ENCODE measurements at places on chromosomes 4 and X.

GRCh38 chr4:138977524-138977923, 38.1 kb upstream of the NOCT start:
- DNase-seq = no peak

- no peak for DNase-seq
Measured at GRCh38 chrX:97398030-97398551, 514.4 kb downstream of the RPA4 start.

GRCh38 chr4:2448589-2448988, 20.3 kb upstream of the RNF4 start:
- DNase-seq = no peak

- no peak for DNase-seq
Measured at GRCh38 chrX:41923978-41924683, 777 bp upstream of the CASK start.

DNA sequence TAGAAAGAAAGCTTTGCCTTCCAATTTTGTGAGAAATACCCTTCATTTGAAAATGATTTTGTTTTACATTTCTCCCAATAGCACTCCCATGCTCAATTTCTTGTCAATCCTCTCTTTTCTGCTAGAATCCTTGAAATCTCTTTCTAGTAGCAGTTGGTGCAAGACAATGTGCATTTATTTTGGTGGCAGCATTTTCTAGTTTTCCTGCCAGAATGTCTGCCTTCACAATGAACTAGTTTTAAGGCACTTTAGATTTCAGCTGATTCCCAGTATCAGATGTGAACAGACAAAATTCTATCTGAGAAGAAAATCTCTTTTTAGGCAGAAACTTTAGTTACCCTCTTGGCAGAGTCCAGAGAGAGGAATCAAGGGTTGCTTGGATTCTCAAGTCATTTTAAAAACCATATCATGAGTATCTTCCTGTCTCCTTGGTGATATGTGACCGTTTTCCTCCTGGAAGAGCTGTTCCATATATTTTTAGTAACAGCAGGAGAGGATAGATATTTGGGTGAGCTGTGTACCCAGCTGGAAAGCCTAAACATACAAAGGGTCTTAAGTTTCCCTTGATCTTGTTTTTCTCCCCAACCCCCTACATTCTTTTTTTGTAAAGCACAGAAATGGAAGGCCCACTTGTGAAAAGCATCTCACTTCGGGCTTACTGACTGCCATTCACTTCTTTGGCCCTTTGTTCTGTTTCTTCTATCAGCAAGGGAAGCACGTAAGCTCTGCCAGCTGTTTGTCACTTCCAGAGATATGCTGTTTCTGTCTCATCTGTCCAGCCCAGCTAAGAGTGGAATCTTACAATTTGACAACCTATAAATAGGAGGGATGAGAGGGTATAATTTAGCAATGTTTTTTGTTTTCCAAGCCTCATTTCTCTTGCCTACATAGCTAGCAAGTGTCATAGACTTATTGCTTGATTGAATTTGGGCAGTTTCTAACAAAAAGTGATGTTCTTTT, 38.7 kb downstream of the TSPAN7 start:
- DNase-seq = no peak

DNA sequence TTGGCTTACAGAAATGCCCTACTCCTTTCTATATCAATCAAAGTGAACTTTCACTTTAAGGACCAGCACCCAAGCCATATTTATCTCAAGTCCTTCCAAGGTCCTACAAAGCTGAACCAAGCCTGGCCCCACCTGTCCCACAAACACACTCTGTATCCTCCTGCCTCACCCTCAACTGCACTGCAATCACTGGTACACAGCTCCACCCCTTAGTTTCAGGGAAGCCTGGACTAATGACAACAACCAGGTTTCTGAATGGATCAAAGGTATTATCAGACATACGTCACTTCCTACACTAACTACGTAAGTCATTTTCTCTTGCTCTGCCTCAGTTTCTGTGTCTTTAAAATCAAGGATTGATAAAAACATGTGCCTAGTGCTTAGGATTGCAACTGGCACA, 205.6 kb upstream of the HS3ST1 start:
- DNase-seq = no peak

DNA sequence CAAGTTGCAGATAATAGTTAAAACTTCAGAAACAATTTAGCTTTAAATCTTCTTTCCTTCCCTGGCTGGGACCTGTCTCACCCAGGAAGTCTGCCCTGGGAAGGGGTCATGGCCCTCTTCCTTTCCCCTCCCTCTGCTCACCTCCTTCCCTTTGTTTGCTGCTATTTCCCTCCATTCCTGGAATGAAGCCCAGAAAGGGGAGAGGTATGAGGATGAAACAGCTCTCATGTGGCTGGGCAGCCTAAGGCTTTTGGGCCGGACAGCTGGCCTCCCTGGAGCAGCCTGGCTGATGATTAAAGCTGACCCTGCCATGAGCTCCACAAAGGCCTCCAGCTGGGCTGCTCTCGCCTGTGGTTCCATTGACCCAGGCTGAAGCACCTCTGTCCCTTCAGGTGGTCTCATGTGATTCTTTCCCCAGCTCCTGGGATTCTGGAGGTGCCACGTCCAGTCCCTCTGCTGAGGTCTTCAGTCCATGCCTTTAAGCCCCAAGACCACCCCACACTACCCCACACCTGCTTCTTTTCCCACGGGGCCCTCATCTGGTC, 202.1 kb downstream of the PTTG2 start:
- DNase-seq = peak; percentile 54

DNA sequence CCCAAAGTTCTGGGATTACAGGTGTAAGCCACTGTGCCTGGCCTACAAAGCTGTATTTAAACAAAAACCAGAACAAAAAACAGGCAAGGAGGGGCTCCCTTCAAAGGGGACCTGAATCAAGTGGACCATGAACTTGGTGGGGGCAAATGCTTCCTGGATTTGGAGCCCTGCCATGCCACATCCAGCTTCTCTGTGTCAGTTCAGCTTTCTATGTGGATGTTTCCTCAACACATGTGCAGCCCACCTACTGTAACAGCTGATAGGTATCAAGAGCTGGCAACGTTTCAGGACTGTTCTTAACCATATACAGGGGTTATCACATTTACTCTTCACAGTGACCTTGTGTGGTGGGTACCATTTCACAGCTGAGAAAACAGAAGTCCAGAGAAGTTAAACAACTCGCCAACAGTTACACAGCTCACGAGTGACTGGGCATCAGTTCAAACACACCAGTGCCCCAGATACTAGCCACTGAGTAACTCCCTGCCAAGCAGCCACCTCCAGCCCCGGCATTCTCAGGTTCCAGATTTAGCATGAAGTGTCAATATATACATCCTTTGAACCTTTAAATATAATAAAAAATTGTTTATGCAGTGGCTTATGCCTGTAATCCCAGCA, 7.5 kb downstream of the GPR143 start:
- no peak for DNase-seq

DNA sequence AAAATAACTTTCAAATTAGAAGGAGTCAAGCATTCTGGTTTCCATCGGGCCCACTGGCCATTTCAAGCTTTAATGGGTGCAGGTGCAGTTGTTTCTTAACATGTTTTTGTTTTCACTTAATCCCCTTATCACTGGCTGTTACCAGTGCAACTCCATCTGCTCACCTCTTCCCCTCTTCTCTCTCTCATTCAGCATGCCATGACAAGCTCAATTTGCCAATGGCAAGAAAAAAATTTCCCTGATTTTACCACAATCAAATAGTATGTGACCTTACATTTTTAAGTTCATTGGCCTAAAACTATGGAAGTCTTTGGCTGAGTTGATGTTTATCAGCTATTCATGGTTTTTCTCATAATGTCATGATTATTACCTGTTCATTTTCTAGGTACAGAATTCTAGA, 299.1 kb upstream of the BMP3 start:
- no peak for DNase-seq

- no peak for DNase-seq
Measured at GRCh38 chr4:110848787-110849186, 225.9 kb upstream of the PITX2 start.

DNA sequence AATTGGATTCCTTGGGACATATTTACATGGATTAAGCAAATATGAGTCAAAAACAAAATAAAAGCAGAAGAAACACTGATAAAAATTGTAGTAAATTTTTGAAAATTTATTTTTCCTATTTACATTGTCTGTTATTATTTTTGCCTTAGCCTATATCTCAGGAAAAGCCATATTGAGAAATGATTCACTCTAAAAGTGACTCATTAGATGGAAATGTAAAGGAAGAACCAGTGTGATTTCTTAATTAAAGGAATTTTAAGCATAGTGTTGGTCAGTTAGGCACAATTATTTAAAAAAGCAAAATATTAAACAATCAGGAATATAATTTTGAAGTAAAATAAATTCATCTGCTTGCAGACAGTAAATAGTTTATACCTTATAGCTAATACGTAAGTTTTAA, 167.4 kb upstream of the NAP1L5 start:
- no peak for DNase-seq

DNA sequence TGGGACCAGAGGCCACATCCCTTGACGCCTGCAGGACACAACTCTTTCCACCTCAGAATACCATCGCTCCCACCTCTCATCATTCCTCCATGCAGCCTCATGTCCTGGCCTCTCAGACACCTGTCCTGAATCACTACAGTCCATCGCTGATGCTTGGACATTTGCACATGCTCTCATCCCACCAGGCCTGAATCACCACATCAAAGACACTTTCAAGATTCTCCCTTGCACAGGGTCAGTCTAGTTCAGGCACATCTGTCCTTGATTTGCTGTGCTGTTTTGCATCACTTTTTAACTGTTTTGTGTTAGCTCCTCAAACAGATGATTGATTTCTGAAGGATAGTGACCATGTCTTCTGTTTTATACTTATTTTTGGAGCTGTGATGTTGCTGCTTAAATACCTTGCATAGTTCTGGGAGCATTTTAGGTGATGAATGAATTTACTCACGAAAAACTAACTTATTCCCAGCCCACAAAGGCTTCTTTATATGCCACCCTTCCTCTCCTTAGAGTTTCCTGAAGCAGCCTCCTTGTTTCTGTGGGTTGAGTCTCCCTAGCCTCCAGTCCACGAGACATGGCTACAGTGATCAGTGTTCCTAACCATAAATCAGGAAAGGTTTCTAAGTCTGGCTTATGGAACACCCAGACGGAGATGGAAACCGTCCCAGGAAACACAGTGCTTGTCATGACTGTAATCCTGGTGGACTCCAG, 2.6 kb downstream of the FAM114A1 start:
- no peak for DNase-seq

DNA sequence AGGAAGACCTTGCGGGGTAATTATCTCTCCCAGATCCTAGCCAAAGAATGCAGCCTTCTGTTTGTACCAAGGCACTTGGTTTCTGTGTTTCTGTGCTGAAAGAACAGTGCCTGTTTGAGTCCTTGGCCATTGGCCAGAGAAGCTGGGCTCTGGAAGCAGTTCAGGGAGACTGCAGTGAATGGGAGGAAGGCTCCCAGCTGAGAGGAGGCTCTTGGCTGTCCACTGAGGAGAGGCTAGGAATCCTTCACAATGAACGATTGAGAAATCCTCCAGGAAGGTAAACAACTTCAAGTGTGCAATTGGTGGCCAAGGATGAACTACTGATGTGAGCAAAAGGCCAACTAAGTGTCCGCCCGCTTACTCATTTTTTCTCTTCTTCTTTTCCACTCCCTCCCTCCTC, 61.3 kb downstream of the HS3ST1 start:
- no peak for DNase-seq

DNA sequence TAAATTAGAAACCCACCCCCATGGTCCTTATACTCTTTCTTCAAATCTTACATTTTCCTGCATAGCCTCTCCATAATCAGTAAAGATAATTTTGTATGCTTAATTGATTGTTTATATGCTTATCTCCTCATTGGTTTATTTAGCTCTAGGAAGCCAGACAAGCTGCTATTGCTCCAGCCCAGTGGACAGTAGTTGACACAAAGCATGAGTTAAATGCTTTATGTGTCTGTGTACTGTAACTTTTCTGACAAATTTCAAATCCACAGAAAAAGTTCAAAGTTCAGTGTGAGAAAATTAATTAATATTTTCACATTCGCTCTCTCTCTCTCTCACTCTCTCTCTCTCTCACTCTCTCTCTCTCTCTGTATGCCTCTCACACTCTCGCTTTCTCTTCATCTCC, 181.7 kb downstream of the GABRB1 start:
- no peak for DNase-seq

- no peak for DNase-seq
Measured at GRCh38 chr4:120801137-120801758, 121.3 kb downstream of the PRDM5 start.

All from liver (tissue), 10 donors.